ENCODE measurements at places on chromosomes 5 and 9.
A peak's percentile ranks its signal among the peaks of the same experiment; 100 is the strongest.

DNA sequence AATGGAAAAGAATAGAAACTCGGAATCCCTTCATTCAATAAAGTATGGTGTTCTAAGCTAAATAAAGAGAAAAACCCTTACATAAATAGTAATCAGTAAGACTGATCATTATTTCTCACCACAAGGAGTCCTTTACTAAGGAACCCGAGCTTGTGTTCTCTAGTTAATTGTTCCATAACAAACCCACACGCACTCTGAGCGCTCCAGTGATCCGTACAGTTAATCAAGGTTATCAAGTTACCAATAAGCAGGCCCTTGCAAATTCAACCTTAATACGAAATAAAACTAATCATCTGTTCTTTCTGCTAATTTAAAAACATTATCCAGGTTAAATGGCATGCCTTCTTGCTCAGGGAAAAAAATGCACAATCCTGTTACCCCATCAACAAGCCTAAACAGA lies 224.4 kb downstream of the FRMD3 start:
- no peak for DNase-seq

DNA sequence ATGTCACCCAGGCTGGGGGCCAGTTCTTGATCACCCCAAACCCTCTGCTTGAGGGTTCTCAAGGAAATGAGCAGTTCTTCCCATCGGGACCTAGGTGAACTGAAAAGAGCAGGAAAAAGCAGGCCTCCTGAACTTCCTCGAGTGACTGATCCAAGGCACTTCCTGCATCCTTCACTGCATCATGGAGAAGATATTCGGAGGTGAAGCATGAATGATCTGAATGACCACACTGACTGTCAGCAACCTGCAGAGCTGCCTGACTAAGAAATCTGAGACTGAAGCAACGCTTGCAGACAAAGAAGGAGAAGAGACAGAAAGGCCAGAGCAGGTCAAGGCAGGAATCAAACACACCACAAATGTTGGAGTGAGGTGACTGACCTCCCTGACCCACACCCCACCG lies 420.2 kb downstream of the AGTPBP1 start:
- no peak for DNase-seq

DNA sequence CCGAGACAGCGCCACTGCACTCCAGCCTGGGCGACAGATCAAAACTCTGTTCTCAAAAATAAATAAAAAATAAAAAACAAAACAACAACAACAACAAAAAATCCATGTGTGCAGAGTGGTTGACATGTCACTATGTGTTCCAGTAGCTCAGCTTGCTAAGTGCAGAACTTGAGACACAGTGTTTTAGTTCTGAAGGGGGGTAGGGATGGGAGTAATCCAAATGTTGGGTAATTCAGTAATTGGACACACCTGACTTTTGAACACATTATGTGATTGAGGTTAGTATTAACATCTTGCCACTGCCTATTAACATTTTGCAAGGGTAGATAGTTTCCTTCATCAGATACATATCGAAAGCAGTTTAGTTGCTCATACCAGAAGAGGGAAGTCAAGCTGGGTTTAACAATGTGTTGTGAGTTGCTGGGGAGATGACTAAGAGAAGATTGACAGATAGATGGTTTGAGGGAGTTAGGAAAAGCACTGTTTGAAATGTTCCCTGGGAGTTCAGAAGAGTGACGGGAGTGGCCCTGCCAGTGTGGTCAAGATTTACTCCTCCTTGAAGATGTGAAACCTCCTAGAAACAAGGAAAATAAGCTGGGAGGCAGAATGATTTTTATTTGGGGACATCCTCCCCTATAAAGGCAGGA lies 928 bp downstream of the HACD4 start:
- peak; percentile 71 for DNase-seq

DNA sequence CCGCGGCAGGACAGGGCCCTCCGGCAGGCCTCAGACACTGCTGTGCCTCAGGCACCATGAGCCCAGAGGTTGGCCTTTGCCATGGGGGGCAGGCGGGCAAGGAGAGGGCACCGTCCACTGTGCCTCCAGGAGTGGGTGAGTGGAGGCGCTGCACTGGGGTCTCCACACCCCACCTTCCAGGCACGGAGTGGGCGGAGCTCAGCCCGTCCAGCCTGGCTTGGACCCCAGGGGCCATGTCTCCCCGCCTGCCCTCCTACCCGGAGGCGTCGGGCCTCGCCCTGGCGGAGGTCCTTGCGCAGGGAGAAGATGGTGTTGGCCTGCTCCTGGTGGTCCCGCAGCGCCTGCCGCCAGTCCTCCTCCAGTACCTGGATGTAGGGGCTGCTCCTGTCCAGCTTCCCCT lies 3.4 kb downstream of the CARD9 start:
- DNase-seq, result no peak

DNA sequence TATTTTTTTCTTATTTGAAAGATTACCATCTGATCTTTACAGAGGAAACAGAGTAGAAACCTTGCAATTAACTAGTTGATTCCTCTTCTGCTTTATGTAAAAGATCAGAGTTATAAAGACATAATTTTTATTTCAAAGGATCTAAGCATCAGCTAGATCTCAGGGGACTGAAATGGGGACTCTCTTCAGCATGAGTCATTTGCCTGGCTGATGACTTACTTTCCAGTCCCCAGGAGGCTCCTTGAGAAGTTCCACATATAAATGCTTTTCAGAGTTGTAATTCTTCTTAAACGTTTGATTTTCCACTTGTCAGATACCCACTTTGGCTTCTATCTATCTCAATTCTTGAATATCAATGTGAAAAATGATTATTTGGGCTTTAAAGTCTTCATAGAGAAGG lies 389.4 kb downstream of the RAB3C start:
- DNase-seq, result no peak

DNA sequence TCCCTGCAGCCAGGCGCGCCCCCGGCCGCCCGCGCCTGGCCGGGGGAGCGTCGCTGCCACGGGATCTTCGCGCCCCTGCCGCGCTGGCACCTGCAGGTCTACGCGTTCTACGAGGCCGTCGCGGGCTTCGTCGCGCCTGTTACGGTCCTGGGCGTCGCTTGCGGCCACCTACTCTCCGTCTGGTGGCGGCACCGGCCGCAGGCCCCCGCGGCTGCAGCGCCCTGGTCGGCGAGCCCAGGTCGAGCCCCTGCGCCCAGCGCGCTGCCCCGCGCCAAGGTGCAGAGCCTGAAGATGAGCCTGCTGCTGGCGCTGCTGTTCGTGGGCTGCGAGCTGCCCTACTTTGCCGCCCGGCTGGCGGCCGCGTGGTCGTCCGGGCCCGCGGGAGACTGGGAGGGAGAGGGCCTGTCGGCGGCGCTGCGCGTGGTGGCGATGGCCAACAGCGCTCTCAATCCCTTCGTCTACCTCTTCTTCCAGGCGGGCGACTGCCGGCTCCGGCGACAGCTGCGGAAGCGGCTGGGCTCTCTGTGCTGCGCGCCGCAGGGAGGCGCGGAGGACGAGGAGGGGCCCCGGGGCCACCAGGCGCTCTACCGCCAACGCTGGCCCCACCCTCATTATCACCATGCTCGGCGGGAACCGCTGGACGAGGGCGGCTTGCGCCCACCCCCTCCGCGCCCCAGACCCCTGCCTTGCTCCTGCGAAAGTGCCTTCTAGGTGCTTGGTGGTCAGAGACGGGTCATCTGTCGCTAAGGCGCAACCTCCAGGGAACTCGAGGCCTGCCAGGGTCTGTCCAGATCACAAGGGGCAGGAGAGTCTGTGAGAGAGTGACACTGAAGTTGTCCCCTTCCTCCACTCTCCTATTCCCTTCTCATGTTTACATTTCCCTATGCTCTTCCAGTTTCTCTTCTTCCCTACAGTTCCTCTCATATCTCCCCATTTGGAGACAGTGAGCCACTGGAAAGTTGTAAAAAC lies 1.3 kb downstream of the GPR150 start:
- no peak for DNase-seq

DNA sequence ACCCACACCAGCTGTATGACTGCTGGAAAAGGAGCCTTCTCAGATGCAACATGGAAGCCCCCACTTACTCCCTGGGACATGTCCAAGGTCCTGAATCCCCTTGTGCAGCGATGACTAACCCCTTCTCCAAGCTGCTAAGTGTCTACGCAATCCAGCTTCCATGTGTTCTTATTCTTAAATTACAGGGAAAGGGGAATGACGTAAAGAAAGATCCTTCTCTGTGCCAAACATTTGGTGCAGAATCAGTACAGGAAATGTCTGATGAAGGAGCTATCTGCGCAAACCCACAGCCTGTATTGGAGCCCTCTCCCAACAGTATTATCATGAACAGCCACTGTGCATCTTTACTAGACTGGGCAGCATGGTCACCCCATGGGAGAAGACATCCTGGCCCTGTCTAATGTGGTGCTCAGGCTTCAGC lies 183.2 kb downstream of the FRMD3 start:
- DNase-seq, result no peak

DNA sequence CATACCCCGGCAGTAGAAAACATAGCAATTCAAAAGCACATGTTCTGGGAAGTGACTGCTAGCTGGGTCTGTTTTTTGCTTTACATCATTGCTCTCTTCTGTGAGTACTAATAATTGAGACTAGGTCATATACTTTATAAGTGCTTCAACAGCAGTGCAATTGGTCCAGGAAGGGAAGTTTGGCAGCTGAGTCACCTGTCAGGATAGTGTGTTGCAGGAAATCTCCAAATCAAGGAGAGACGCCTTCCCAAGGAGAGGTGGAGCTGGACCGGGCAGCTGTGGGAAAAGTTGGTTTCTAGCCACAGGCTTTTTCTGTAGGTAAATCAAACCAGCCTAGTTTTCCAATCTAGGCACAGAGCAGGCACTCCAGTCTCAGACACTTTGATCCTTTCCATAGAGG lies 330.1 kb downstream of the ENC1 start:
- DNase-seq, result peak; percentile 29

Measured in PC-9 (cell line).